ENCODE measurements at places on chromosomes 6 and 20. TPM values are rescaled to one million over a fixed set of nuclear protein-coding genes. Genes with fewer than 3 reads are reported as not detected.

DNA sequence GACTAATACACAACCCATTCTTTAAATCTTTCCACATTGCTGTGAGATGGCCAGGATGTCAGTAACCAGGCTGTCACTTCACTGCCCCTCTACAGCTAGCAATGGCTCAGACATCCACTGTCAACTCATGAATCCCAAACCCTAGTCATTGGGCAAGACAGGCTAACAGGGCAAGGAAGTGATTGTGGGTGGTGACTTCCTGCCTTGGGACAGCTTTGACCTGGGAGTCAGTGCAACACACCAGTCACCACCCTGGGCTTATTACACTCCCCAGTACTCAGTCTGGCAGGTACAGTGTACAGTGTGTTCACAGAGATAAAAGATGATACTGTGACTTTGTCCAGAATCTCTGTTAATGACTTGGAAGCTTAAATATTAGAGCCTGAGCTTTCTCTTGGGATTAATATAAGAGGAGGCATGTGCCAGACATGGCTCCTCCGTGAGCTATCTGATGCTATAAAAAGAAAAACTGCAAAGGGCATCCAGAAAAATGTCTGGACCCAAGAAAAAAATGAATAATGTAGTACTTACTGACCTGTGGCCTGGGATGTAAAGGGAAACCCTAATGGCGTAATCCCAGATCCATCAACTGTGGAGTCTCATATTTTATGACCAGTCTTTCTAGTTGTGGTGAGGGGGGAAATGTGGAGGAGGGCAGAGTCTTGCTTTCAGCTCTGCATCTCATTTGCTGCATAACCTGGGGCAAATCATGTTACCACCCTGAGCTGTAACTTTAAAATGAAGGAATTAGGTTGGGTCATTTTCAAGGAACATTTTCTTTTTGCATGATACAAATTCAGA, 244.4 kb downstream of the SLC24A3 start:
- DNase-seq: no peak

DNA sequence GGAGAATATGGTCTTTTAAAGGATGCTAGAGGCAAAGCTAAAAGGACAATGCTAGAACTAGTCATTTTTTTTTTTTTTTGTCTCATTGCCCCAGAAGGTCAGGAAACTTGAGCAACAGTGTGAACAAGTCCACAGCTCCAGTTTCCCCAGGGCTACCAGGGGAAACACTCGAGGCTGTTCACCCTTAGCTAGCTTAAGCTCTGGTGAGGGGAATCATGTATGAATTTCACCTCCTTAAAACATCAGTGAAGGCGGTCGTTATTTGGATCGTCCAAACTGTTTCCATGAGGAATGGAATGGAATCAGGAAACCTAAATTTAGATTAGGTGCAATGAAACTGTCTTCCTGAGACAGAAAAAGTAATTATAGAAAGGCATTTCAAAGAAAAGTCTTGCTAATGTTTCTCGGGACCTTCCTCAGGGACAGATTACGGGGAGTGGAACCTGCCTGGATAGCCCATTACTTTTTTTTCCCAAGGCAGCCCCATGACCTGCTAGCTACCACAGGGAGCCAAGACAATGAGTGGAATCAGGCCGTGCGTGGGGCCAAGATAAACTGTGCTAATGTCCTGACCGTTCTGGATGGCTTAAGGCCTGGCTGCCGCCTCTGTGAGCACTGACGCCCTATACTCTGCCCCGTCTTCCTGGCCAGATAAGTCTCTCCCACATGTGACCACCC, 164.8 kb upstream of the SGK1 start:
- no peak for DNase-seq

DNA sequence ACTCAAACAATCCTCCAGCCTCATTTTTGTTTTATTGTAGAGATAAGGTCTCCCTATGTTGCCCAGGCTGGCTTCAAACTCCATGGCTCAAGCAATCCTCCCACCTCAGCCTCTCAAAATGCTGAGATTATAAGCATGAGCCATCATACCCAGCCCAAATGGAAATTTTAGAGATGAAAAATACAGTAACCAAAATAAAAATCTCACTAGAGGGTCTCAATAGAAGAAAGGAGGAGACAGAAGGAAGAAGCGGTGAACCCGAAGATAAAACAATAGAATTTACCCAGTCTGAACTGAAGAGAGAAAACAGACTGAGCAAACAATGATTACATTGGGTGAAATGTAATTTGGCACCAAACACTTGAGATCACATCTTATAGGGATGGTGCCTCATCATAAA, 16.7 kb upstream of the OLIG3 start:
- no peak for DNase-seq

Gene SLC17A2
- not detected for total RNA-seq

Gene PLN
- not detected for total RNA-seq

All from activated naive CD8-positive, alpha-beta T cell treated with anti-CD3 and anti-CD28 coated beads, Interleukin-2, amount 10 ng/mL, durations not matched to agents 7 days and 5 days (primary cell).